ENCODE measurements at places on chromosomes 13 and 19.

DNA sequence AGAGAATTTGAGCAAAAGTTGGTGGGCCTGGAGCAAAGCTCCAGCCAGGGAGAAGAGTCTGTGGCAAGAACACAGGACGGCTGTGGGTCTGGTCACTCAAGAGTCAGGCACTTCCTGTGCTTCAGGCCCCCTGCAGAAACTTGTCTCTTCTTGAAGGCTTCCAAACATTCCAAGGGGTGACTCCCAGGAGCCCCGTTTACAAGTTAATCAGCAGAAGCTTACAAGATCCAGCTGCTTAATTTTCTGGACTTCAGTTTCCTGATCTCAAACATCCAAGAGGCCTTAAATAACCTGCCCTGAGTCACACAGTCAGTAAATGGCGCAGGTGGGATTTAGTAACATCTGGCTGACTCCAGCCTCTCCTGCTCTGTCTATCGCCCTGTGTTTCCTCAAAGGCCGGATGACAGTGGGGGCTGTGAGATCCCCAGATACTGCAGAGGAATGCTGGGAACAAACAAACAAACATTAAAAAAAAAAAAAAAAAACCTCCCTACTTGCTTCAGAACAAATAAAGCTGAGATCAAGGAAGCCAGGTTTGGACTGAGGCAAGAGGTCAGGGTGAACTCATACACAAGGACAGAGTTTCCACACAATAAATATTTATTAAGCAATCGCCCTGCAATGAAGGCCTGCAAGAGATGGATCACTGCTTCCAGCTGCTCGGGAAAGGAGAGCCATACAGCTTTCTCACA is 175.4 kb upstream of the RFC3 start:
- no peak for DNase-seq

GRCh38 chr19:20273951-20274570 is 107.0 kb downstream of the ZNF486 start:
- no peak for DNase-seq

DNA sequence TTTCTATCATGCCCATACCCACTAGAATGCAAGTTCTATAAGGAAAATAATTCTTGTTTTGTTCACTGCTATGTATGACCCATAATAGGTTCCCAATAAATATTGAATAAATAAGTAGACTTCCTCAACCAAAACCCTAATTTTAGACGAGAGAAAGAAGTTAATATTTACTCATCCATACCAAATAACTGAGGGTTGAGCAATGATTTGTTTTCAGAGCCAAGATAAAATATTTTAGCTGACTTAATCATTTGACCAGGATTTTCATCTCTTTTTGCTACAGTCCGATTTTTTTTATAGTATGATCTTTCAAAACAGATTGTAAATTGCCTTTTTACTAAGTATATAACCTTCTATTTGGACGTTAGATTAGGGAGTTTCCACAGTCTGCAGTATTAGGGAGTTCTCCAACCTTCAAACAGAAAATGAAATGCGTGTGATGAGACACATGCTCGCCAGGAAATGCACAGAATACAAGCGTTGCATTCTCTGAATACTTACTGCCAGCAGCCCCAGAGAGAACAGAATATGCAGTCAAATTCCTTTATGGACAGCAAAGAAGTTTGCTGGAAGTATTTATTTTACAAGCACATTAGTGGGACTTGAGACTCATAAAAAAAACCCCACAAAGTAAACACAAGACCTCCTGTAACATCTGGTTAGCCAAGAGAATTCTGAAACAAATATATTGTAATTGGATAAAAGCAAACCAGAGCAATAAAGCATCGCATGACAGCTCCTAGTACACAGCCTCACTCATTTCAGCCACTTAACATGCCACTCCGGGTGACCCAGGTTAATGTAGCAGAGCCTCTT is 230.0 kb downstream of the MYO16 start:
- DNase-seq, result no peak

DNA sequence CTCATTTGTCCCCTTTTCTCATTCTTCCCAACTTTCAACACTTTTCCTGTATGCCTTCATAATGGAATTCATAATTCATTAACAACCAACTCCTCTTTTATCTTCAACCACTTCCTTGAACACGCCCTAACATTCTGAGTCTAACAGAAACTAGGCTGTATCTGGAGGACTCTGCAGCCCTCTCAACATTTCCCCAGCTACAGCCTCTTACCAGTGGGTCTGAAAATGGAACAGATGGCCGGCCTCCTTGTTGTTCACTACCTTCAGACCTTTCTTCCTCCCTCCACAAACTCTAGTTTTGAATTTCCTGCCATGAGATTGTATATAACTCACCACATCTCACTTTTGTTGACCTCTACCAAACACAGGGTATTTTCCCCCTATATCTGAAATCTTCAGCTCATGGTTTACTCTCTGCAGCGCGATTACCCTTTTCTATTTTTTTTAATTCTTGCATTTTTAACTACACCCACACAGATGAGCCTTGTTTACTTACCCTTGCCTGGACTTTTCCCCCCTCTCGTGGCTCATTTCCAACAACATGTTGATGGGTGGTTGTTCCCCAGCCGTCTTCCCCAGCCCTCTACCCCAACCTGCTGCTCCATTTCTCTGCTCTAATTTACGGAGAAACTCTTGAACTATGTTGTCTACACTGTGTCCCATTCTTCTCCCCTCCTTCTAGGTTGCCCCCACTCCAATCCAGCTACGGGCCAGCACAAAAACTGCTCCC is 846 bp downstream of the ZNF790 start:
- DNase-seq, result no peak

- no peak for DNase-seq
Observed at GRCh38 chr19:30111021-30111855, 169.2 kb downstream of the URI1 start.

DNA sequence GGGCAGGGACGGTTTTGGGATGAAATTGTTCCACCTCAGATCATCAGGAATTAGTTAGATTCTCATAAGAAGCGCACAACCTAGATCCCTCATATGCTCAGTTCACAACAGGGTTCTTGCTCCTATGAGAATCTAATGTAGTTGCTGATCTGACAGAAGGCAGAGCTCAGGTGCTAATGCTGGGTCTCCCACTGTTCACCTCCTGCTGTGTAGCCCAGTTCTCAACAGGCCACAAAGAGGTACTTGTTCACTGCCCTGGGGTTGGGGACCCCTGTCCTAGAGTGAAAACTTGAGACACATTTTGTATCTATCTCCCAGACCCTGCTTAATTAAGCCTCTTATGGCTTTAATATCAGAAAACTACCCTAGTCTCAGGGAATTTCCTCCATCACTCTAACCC is 966.0 kb downstream of the PCDH17 start:
- DNase-seq, result no peak

DNA sequence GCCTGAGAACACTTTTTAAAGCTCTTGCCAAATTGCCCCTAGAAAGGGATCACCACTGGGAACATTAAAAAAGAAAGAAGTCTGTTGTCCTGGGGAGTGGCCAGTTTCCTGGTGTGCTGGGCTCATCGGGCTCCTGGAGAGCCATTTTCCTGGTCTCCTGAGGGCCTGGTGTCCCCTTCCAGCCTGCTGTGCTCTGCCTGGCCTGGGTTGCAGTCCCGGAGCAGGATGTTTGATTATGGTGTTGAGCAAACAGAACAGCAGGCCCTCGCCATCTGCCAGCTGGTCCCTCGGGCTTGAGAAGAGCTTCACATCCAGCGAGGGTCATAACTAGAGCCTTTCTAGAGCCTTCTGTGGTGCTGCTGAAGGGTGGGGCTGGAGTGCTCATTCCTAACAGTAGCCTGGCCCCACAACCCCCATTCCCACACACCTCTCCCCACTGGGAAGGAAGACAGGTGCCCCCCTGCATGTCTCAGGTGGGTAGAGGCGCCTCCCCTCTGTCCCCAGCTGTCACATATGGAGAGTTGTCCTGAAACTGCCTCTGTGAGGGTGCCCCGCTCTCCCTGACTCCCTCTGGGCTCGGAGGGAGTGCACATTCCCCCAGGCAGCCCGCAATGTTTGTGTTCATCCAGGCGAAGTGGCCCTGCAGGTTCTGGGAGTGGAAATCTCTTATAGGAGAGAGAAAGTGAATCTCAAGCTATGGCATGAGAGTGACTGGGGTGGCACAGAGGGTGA is 151.1 kb downstream of the SIPA1L3 start:
- DNase-seq, result no peak

DNA sequence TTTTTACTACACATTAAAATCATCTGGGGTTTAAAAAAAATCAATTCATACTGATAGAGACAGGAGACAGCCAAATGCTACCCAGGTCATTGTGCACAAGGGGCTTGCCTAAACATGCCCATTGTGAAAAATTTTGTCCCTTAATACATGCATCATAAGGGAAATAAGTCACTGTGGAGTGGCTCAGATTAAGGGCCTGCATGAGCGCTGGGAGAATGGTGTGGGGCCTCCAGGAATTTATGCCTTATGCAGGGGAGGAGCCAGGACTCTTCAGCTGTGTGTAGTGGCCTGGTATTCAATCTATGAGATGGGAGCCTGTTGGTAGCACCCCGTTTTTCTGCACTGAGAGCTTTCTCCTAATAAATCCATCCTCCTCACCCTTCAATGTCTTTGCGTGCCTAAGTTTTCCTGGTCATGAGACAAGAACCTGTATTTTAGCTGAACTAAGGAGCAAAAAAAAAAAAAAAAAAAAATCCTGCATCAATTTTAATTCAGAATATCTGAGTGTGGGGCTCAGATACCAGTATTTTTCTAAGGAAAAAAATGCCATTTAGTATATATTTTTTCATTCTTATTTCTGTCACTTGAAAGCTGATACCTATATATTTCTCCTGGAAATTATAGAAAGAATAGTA is 997.6 kb upstream of the ATXN8OS start:
- DNase-seq, result no peak

- DNase-seq, result no peak
Observed at GRCh38 chr13:114054264-114054663, 78.2 kb downstream of the RASA3 start.

GRCh38 chr13:103656311-103656710 is 590.1 kb upstream of the SLC10A2 start:
- no peak for DNase-seq

GRCh38 chr13:108924134-108924533 is 294.7 kb downstream of the MYO16 start:
- no peak for DNase-seq

DNA sequence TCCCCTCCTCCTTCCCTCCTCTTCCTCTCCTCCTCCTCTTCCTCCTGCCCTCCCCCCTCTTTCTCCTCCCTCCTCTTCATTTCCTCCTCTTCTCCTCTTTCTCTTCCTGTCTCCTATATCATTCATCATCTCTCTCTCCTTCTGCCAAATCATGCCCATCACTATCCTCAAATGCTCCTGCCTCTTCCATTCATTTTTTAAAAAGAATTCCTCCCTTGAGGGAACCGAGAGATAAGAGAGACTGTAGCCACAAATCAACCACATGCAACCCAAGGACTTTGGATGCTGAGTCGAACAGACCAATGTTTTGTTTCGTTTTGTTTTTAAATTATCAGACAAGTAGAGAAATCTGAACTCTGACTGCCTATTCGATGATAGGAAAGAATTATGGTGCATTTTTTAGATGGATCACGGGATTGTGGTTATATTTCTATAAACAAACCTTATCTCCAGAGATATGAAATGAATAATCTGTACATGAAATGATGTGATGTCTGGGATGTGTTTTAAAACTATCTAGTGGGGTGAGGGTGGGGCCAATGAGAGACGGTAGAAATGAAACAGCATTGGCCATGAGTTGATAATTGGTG is 9.5 kb upstream of the ZNF541 start:
- DNase-seq, result no peak

DNA sequence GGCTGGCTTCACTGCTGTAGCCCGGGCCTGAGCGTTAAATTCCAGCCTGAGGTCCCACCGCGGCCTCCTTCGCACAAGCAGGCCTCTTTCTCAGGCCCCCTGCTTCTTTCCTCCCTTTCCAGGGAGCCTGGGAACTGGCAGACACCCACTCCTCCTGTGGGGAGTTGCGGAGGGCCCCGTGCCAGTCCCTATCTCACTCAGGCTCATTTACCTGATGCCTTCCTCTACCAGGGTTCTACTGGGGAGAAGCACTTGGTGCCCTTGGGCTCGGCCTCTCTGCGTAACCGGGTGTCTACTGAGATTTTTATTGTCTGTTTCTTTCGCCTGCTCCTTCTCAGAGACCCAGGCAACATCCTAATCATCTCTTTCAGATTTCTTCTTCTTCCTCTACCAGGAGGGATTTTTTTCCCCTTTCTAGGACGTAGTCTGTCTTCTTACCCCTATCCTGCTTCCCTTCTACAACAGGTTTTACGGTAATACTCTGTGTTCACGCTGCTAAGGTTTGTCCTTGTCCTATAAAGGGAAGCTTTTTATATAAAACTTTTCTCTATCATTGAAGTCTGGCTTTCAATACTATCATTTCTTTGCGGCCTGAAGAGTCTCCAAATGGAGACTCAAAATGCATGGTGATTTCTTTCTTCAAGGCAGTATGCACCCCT is 135.4 kb upstream of the GPR12 start:
- no peak for DNase-seq

DNA sequence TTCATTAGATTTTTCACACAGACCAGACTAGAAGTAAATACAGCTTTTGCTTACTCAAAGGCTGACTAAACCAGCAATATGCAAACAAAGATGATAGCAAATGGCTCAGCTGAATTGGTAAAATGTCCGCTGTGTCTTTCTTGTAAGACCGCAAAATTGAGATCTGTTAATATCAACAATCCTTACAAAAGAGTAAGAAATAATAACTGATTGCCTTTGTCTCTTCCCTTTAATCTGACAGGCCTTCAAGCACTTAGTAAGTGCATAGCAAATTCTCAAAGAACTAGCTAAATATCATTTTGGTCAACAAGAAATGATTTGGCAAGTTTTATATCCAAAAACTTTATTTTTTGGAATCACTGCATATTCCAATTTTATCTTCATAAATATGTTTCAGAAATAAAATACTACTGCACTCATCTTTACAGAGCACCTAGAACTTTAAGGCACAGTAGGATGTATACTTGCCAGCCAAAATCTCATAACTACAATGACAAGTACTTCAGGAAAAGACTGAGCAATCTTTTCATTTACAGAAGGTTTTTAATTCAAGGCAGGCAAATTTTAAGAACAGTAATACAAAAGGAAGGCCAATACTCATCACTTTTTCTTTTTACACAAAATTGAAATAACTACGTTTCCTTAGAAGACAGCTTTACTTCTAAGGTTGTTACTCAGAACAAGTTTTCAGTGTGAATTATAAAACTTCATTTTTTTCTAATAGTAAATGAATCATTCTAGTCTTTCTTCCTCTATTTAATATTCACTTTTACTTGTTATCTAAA is 1.1 kb downstream of the ELF1 start:
- no peak for DNase-seq

GRCh38 chr19:52198678-52199077 is 8.8 kb downstream of the PPP2R1A start:
- DNase-seq, result no peak

DNA sequence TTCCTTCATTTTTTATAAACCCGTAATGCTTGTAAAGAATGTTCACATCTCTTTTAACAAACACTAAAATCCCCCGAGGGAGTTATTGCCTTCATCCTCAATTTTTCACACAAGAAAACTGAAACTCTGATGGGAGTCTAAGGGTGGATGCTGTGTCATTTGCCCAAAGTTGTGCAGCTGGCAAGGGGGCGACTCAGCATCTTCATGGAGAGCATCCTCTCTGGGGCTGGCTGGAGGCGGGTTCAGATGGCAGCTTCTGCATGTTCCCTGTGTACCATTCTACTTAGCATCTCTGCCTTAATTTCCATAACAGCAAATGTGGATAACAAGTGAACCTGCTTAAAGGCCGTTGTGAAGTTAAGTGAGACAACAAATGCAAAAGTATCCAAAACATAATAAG is 256.4 kb downstream of the IRS2 start:
- no peak for DNase-seq

Measured in effector memory CD4-positive, alpha-beta T cell (primary cell).